ENCODE measurements at places on chromosomes 4 and X. TPM values are rescaled to one million over a fixed set of nuclear protein-coding genes. Genes with fewer than 3 reads are reported as not detected.
A peak's percentile ranks its signal among the peaks of the same experiment; 100 is the strongest.

DNA sequence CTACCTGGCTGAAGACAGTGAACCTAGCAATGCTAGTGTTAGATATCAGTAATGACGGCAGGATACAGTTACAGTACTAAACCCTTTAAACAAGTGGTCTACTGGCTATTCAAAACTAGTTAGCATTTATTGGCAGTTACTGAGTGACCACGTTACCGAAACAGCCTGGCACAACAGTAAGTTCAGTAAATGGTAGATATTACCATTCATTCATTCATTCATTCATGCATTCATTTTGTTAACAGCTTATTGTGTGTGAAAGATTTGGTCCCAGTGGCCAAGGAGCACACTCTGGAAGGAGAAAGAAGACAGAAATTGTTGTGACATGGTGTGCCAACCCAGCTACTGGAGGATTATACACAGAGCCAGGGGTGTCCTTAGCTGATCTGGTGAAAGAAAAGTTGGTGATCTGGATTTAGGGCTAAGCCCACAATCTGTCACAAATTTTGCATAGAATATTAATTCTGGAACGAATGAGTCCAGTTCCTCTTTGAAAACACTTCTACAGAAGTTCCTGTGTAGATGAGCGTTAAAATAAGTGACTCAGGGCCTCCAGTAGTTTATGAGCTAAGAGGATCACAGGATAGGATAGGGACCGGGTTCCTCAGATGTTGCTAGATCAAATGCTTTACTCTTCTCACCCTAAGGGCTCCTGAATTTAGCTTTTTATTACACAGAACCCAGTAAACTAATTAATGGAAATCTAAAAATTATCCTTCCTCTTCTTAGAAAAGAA is 179.1 kb downstream of the CBR4 start:
- H3K27me3 ChIP-seq = peaks cover 57% of the 10 kb centered on the region
- H3K4me3 ChIP-seq = peak overlapping the region; percentile 52
- peaks cover 13% of the 10 kb centered on the region for H3K4me1 ChIP-seq
- no peak overlapping the region for H3K27ac ChIP-seq

GPR119 gene
- not detected for total RNA-seq

SUPT20HL2 gene
- not detected for total RNA-seq

DNA sequence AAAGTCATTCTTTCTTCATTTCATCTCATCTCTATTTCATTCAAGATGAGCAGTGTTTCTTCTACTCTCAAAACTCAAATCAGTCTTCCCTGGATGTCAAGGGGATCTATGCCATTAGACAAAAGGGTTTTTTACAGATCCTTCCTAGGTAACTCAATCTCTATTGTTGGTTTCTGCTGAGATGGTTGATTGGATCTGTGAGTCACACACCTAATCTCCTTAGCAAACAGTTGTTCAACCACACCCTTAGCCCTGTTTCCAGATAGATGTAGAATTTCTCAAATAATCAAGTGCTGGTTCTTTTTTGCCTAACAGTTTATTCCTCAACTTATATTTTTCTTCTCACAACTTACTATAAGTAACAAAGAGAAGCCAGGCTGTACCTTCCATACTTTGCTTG is 200.5 kb downstream of the KDR start:
- no peaks in the 10 kb centered on the region for H3K36me3 ChIP-seq
- no peaks in the 10 kb centered on the region for H3K27me3 ChIP-seq
- DNase-seq = no peak

DNA sequence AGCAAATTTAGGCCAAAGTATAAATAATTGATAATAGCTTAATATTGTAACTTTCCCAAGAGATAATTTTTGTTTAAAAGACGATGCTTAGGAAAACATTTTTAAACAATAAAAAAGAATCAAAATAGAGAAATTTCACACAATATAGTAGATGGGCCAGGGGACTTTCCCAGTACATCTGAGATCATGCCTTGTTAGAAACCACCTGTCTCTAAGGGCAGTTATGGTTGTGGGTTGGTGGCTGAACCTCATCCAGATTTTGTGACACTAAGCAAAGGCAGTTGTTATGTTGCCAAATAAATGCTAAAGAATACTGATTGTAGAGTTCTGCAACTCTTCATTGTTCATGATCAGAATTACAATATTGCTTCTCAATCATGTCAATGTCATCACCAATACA is 270.6 kb downstream of the BANK1 start:
- no peak for DNase-seq
- no peaks in the 10 kb centered on the region for H3K4me1 ChIP-seq
- no peak overlapping the region for H3K4me3 ChIP-seq
- H3K27me3 ChIP-seq = peaks cover 5% of the 10 kb centered on the region
- H3K36me3 ChIP-seq = no peaks in the 10 kb centered on the region
- no peak overlapping the region for H3K27ac ChIP-seq

PNMA5 gene
- not detected for total RNA-seq

MAGEA2 gene
- not detected for total RNA-seq

GRCh38 chr4:3531318-3531878 is 824 bp downstream of the LRPAP1 start:
- peak overlapping the region; percentile 100 for H3K4me3 ChIP-seq
- peaks cover 2% of the 10 kb centered on the region for H3K27me3 ChIP-seq
- peaks cover 11% of the 10 kb centered on the region for H3K36me3 ChIP-seq
- peak overlapping the region; percentile 65 for H3K27ac ChIP-seq

DNA sequence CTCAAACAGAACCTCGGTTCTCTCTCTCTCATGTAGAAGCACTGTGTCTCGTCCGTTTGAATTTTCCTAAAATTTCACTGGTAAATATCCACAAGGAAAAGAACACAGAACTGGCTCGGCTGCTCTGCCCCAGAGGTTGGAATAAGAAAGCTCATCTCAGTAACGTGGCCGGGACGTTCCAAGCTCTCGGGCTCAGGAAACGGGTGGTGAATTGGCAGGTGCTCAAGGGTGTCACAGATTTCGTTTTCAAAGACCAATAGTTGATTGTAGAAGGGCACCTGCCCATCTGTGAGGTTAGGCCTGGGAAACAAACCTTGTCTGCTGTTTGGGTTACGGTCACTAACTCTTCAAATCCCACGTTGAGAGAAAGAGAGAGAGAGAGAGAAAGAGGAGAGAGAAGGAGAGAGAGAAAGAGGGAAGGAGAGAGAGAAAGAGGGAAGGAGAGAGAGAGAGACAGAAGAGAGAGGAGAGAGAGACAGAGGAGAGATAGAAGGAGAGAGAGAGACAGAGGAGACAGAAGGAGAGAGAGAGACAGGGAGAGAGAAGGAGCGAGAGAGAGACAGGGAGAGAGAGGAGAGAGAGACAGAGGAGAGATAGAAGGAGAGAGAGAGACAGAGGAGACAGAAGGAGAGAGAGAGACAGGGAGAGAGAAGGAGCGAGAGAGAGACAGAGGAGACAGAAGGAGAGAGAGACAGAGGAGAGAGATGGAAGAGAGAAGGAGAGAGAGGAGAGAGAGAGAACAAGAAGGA is 106.6 kb downstream of the CRLF2 start:
- H3K27me3 ChIP-seq = peaks cover 15% of the 10 kb centered on the region
- no peak overlapping the region for H3K27ac ChIP-seq
- H3K36me3 ChIP-seq = no peaks in the 10 kb centered on the region
- DNase-seq = no peak
- no peak overlapping the region for H3K4me3 ChIP-seq
- no peaks in the 10 kb centered on the region for H3K4me1 ChIP-seq

GRCh38 chr4:168919706-168920324 is 90.2 kb downstream of the CBR4 start:
- no peaks in the 10 kb centered on the region for H3K36me3 ChIP-seq
- no peaks in the 10 kb centered on the region for H3K27me3 ChIP-seq
- DNase-seq = no peak
- no peak overlapping the region for H3K27ac ChIP-seq

ZFP92 gene
- 1.6 TPM for total RNA-seq

GRCh38 chr4:17528551-17529165 is 13.7 kb downstream of the CLRN2 start:
- H3K4me3 ChIP-seq = no peak overlapping the region
- peaks cover 15% of the 10 kb centered on the region for H3K27me3 ChIP-seq
- no peak for DNase-seq
- no peaks in the 10 kb centered on the region for H3K36me3 ChIP-seq
- no peaks in the 10 kb centered on the region for H3K4me1 ChIP-seq

DNA sequence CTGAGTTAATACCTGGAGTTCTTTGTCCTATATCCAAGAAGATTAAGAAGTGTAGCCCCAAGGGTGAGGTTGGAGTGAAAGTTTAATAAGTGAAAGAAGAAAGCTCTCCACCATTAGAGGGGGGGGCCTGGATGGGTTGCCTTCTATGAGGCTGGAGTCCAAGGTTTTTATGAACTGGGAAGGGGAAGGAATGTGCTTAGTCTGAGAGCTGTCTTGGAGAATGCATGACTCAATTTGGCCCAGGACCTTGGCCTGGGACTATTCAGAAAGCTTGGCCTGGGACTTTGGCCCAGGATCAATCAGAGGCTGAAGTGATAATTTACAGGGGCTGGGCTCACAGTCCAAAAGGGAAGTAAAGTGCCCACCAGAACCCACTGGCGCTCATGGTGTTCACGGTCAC is 1049.0 kb upstream of the GRIA3 start:
- H3K27ac ChIP-seq = no peak overlapping the region
- H3K4me1 ChIP-seq = no peaks in the 10 kb centered on the region
- no peaks in the 10 kb centered on the region for H3K27me3 ChIP-seq
- H3K4me3 ChIP-seq = no peak overlapping the region

DNA sequence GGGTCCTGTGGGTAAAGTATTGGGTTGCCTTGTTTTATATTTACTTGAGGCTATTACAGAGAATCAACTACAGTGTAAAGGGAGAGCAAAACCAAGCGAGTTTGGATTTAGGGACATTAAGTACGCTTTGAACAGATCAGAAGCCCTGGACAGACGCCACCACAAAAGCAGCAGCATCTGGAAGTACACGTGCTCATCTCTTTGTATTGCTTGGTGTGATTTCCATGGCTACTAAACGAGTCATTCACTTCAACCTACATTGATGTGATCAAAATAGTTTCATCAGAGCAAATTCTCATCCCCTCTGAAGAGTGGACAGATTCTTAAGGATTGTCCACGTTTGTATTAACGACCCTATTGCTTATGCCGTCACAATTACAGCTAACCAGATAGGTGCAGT is 85.1 kb downstream of the SORBS2 start:
- no peak overlapping the region for H3K27ac ChIP-seq
- H3K4me1 ChIP-seq = no peaks in the 10 kb centered on the region
- H3K36me3 ChIP-seq = no peaks in the 10 kb centered on the region
- H3K27me3 ChIP-seq = peaks cover 2% of the 10 kb centered on the region
- DNase-seq = no peak

- H3K27me3 ChIP-seq = no peaks in the 10 kb centered on the region
- no peak overlapping the region for H3K27ac ChIP-seq
- H3K4me1 ChIP-seq = peaks cover 12% of the 10 kb centered on the region
- no peak overlapping the region for H3K4me3 ChIP-seq
- no peak for DNase-seq
These were observed 154.6 kb downstream of the AFAP1 start for GRCh38 chr4:7785017-7785416.

GRCh38 chrX:45778616-45779015 is 577.9 kb upstream of the DIPK2B start:
- no peak for DNase-seq
- H3K4me3 ChIP-seq = no peak overlapping the region
- H3K27ac ChIP-seq = no peak overlapping the region
- H3K27me3 ChIP-seq = no peaks in the 10 kb centered on the region
- H3K36me3 ChIP-seq = peaks cover 21% of the 10 kb centered on the region

GRCh38 chr4:85995361-85995760 is 364.5 kb downstream of the MAPK10 start:
- no peaks in the 10 kb centered on the region for H3K36me3 ChIP-seq
- H3K27me3 ChIP-seq = no peaks in the 10 kb centered on the region
- H3K4me1 ChIP-seq = no peaks in the 10 kb centered on the region
- no peak overlapping the region for H3K4me3 ChIP-seq
- DNase-seq = no peak
